ENCODE measurements at places on chromosomes 13 and 19.

GRCh38 chr13:49218493-49219051 lies 1.6 kb upstream of the MLNR start:
- no peak for DNase-seq

- no peak for DNase-seq
Observed at GRCh38 chr19:1601613-1602064, 3.6 kb downstream of the UQCR11 start.

DNA sequence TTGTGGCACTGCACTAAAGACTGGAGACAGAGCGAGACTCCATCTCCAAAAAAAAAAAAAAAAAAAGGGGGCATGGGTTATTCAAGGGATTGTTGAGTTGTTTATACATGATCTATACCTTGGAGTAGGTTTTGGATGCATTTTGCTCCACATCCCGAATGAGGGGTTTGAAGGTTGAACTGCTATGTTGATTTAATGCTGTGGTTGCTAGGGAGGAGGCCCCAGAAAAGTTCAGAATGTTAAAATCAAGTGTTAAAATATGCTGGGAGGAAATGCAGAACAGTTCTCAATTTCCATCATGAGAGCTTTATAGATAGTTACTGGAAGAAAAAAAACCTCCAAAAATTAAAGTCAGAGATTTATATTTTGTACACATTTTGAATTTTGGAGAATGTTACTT lies 116.5 kb downstream of the DNAJC15 start:
- no peak for DNase-seq

DNA sequence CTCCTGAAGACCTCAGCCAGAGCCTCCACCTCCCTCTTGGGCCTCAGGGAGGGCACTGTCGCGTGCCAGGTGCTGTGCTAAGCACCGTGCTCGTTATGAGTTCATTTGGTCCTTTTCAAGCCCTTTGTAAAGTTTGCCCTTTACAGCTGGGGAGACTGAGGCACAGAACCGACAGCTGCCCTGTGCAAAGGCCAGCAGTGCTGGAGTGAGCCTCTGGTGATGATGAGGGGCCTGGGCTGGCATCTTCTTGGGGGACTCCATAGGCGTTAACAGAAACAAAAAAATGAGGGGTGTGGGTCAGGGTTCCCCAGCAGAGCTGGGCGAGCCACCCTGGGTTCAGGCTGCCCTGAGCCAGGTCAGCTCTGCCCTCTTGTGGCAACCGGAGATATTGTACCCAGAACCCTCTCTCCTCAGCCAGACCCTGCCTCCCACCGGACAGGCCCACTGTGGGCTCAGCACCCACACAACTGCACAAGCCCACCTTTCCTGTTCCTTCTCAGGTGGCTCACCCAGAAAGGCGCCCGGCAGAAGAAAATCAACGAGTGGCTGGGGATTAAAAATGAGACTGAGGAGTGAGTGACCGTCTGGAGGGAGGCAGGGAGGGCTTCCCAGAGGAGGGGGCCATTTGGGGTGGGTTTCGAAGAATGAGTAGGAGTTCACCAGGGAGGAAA lies 5.5 kb upstream of the IFI30 start:
- DNase-seq: peak; percentile 30

DNA sequence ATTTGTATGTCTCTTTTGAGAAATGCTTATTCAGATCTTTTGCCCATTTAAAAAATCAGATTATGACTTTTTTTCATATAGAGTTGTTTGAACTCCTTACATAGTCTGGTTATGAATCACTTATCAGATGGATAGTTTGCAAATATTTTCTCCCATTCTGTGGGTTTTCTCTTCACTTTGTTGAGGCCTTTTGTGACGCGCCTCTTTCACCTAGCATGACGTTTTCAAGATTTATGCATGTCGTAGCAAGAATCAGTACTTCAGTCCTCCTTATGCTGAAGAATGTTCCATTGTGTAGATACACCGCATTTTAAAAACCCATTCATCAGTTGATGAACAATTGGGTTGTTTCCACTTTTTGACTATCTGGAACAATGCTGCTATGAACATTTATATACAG lies 13.4 kb downstream of the PABPC3 start:
- no peak for DNase-seq
